ENCODE measurements at places on chromosomes 1 and 21.

DNA sequence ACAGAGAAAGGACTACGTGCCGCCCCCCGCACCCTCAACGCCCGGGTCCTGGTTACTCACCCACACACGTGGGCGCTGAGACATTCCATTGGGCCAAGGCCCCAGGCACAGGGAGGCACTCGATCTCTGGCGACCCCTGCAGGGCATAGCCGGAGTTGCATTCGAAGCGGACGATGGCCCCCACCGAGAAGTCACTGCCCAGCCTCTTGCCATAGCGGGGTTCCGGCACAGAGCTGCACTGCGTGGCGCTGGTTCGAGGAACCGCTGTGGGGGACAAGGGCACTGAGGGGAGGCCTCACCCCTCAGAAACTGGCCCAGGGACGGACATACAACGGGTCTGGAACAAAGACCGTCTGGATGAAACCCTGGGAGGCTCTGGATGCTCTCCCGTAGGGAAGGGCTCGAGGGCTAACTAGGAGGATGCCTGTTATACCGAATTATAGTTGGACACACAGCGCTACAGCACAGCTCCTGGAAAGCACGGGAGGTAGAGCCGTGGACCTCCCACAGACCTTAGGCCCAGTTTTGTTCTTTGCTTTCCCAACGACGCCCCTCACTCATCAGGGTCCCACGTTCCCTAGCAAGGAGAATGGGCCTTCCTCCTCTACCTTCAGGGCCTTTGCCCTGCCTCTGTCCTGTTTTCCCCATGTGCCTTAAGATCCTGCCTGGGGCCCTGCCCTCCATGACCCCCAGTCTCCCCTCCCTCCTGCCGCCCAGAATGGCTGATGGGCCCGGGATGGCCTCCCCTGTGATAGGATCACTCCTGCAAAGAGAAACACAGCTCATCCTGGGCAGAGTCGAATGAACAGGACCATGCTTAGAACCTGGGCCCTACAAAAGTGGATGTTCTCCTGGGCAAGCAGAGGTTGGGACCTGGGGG is 152.8 kb downstream of the ZSCAN20 start:
- no peak for DNase-seq

- DNase-seq = no peak
Observed at GRCh38 chr1:85605484-85606413, 25.2 kb downstream of the CCN1 start.

DNA sequence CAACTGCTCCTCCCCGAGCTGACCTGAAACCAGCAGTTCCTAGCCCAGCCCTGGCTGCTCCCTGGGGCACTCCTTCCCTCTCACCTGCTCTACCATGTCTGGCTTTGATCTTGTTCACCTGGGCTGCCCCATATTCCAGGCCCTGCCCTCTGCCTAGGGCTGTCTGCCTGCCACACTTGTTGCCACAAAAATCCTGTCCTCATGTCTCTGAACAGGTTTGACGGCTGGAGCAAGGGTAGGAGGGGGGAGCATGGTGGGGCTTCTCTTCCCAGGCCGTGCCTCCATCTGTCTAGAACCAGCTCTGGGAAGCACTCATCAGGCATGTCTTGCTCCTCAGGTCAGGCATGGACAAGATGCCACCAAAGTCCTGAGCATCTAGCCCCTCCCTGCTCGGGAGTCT is 44.3 kb upstream of the WNT2B start:
- no peak for DNase-seq

GRCh38 chr1:156140879-156141707 is 12.3 kb upstream of the SEMA4A start:
- no peak for DNase-seq
